ENCODE measurements at places on chromosomes 5 and 9.

GRCh38 chr9:124723352-124723751, 47.8 kb downstream of the NR6A1 start:
- no peak for DNase-seq

- no peak for DNase-seq
These were observed 33.0 kb upstream of the SLC25A51 start for GRCh38 chr9:37936965-37937364.

DNA sequence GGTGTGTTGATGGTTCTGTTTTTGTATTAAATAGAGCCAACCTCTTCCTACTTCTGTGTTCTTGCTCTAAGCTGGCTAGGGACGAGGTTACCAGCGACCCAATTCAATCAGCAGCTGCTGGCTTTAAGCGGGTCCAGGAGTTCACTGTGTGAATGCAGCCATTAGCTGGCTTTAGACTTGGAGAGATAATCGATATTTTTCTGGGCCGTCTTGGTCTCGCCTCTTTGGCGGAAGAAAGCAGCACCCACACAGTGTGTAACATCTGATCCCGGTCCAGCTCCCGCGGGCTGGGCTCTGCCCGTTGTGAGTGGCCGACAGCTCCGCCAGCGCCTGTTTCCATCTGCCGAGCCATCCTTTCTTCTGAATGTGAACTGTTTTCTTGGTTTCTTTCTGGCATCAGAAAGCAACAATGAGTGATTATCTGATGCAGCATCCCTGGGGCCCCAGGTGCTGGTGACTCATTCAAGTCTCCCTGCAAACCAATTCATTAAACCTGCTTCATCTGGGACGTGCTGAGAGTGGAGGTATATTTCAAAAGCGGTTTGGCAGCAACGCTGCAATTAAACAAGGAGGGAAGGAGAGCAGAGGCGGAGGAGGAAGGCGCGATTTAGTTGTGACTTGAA, 90.8 kb upstream of the IRX4 start:
- no peak for DNase-seq

DNA sequence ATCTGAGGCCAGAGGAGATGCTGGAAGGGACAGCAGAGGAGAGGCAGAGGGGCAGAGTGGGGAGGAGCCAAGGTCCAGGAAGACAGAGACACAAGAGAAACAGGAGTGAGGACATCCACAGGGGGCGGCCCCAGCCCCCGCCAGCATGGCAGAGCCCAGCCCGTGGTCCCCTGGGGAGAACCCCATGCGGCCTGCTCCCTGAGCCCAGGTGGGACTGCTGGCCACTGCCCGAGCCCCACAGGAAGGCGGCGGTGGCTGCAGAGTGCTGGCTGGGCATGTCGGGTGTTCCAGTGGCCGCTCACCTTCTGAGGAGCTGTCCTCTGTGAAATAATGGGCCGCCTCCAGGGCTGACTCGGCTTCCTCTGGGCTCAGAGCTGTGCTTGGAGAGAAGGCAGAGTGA, 8.9 kb upstream of the MRNIP start:
- DNase-seq = no peak

DNA sequence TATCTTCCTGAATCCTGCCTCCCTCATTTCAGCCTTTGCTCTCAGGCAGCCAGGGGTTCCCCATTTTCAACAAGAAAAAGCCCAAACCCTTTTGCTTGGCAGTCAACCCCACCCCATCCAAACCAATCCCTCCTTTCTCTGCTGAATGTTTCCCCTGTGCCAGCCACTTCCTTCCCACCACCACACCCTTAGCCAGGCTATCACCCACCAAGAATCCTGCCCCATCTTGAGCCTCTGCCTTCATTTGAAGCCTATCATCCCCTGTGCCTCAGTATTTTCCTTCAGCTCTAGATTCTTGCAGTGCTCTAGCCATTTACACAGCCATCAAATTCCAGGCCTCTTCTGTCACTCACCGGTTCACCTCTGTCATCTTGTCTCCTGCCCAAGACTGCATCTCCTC, 15.3 kb upstream of the FIBCD1 start:
- no peak for DNase-seq

DNA sequence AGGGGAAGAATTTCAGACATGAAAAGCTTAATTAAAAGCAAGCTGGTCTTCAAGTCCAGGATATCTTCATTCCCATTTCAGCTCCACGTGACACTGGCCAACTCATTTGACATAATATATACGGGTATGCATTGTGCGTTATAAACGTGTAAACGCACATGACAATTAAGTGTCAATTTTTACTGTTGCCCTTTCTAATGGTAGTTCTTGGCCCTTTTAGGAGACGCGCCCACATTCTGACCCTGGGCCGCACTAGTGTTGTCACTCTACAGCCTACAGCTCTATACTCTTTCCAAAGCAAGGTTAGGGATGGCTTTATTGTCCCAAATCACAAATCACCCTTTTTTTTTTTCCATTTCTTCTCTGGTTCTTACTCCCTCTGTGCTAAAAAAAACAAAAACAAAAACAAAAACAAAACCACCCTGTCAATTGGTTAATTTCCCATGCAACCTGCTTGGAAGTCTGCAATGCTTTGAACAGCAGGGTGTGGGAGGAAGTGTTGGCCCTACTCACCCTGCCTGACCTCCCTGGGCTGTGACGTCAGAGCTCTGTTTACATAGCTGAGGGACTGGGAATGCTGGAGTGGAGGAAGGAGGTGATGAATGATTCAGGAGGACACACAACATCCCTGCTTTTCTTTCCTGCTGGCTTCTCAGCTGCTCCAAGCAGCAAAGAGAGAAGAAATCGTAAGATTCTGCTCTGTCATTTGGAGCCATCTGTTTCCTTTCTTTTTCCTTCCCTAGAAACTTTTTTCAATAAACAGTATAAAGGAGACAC, 19.3 kb downstream of the RFK start:
- no peak for DNase-seq

Data from C1 segment of cervical spinal cord (tissue), 14 donors.